Neural cell (in vitro differentiated cells): ENCODE measurements at places on chromosomes 2 and 18. TPM values are rescaled to one million over a fixed set of nuclear protein-coding genes. Genes with fewer than 3 reads are reported as not detected.

Gene ANKRD29
- polyA plus RNA-seq, result 4.9 and 7.1 TPM in 2 replicates

Gene LIPG
- 0.72 and 0.85 TPM in 2 replicates for polyA plus RNA-seq

Gene MC4R
- polyA plus RNA-seq, result 0.57 and 2.1 TPM in 2 replicates

Gene UGT1A8
- not detected in 2 replicates for polyA plus RNA-seq

Gene CCDC141
- polyA plus RNA-seq, result 0.27 and 0.34 TPM in 2 replicates

Gene PAX3
- polyA plus RNA-seq, result 0.52 TPM in 1 of 2 replicates, not detected in the other

Gene CHMP3
- polyA plus RNA-seq, result 30.5 and 31.8 TPM in 2 replicates
